Fibroblast of villous mesenchyme (primary cell): ENCODE measurements at places on chromosomes 7 and 10.
A peak's percentile ranks its signal among the peaks of the same experiment; 100 is the strongest.

- peak; percentile 63 for DNase-seq
Observed at GRCh38 chr10:116748041-116748440, 5.7 kb upstream of the HSPA12A start.

DNA sequence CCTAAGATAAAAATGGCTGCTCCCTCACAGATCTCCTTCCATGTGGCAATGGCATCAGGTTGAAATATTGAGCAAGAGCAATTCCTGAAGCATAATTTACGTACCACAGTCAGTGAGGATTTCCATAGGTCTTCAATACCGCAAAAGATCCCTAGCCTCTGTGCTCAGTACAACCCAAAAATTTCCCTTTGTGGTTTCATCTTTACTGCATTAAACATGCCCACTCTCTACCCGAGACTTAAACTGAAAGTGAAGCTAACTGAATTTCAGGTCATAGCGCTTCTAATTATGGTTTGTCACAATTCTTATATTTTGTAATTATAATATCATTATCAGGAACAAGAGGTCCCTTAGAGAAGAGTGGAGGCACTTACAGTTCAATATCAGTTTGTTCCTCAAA, 1071.1 kb downstream of the XPNPEP1 start:
- DNase-seq, result no peak

DNA sequence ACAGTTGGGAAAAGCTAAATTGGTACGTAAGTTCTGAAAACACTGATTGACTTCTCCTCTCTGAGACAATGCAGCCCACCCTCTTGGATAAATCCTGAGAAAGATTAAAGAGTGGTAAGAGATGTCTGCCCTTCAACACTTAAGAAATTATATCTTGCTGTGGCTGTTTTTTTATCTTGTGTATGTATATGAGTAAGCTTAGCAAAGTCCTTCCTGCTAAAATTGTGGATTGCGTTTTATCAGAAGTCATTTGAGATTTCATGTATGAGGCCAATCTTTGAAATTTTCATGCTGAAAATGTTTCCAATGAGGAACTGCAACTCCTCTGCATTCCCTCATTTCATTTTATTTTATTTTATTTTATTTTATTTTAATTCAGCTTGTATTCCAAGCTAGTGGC, 106.2 kb upstream of the INHBA start:
- no peak for DNase-seq

DNA sequence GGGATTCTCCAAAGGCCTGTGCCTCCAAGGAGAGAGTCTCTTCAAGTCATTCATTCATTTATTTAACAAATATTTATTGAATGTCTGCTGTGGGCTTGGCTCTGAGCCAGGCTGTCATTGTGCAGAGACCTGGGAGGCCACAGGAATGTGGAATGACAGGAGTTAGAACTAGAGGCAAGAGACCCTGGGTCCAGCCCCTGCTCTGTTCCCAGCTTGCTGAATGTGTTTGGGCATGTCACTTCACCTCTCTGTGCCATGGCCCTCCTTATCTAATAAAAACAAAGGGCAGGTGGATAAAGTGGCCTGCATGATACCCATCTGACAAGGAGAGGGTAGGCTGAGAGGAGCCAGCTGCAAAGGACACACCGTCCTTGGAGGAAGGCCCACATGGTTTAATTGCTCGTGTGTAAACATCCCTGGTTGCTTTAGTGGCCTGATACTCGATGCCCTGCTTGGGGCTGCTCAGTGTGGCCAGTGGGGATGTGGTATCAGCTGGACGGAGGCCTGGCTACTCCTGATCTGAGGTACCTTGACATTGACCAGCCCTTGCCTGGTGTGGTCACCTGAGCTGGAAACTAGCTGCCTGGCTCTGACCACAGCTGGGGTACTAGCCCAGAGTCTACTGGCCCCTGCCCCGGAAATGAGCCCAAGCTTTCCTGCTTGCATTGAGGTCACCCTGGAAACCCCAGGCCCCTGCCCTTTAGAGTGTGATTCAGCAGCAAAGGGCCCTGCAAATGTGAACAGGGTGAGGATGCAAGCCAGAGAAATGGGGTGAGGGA, 116.2 kb downstream of the CDH23 start:
- DNase-seq, result no peak

GRCh38 chr7:83119494-83119893, 43.2 kb downstream of the PCLO start:
- DNase-seq, result no peak

DNA sequence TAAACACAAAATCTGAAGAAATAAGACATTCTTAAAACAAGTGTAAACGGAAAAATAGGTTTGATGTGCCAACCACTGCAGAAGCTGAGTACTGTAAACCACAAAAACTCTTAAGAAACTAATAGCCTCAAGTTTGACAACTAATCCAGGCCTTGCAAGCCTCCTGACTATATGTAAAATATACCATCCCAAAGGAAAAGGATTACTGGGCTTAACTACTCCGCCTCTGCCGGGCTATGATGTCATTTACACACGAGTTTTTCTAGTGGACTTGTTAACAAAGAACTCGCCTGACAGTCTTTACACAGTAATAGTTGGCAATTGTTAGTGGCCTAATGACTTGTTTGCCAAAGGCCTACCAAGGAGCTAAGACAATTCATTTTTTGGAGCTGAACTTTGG, 2.1 kb downstream of the KIF5B start:
- peak; percentile 95 for DNase-seq

DNA sequence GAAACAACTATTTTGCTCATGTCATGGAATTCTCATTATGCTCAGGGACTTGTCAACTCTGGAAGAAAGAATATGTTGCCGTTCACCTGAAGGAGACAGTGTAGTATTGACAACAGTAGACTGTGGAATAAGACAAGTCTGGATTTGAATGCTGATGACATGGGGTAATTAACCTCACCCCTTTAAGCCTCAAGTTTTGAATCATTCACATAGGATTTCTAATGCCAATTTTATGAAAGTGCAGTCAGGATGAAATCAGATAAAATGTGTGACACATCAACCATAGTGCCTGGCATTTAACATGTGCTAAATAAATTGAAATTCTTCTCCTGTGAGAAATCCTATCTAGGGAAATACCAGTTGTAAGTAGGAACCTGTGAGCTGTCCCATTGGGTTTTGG, 305.8 kb downstream of the KIF20B start:
- no peak for DNase-seq

GRCh38 chr10:123323884-123324283, 169.7 kb downstream of the BUB3 start:
- DNase-seq, result no peak

- peak; percentile 94 for DNase-seq
Observed at GRCh38 chr10:79084012-79084971, 15.5 kb downstream of the ZMIZ1 start.

DNA sequence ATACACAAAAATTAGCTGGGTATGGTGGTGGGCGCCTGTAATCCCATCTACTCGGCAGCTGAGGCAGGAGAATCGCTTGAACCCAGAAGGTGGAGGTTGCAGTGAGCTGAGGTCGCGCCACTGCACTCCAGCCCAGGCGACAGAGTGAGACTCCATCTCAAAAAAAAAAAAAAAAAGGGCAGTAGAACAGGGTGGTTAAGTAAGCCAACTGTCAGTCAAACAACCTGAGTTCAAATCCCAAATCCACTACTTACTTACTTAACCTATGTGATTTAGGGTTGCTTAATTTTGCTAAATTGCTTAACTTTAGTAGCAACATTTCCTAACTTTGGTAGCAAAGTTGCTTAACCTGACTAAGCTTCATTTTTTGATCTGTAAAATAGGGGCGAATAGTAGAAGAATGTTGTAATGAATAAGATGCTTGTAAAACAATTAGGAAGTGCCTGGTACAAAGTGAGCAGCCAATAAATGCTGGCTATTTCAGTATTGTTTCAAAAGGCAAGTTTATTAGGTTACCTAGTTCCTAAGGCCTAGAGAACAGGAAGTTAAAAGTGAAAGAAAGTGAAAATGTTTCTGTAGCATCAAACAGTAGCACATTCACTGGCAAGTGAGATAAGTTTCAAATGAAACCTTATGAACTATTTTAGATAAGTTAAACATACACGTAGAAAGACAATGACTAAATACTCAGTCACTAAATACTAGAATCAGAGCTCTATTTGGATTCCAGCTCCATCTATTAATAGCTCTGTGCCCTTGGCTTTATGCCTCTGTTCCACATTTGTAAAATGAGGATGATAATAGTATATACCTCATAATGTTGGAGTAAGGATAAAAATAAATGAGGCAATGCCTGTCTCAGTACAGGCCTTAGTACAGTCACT, 64.3 kb downstream of the HOXA1 start:
- peak; percentile 26 for DNase-seq

DNA sequence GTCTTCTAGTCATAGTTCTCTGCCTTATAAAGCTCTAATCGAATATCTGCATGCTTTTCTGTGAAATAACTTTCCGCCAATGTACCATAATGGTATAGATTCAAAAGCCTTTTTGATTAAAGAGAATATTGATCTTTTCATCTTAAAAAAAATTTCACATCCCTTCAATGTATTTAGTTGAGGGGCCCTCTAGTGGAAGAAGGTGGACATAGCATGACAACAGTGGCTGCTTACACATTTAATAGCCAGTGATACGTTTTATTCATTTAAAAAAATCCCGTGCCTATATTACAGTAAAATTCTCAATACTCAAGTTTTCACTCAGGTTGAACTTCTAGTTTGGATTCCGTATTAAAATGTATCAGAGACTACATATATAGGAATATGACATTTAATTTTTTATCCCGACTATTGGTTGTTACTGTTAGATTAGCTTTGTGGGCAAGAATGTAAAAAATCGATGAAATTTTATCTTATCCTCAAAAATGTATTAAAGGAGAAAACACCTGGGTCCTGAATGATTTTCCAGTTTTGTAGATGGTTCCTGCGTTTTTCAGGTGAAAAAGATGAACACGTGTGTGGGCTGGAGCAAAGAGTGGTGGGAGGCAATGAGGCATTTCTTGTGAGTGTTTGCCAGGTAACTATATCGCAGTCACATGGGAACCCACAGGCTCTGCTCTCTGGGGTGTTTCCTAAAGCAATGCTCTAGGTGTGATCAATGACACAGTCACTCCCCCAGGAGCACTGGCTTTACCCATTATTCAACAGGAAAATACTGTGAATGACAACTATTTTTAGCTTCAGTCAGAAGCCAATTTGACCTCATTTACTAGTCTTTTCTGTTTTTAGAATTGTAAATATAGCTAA, 24.1 kb upstream of the PNLIP start:
- DNase-seq, result peak; percentile 45
